Activated naive CD8-positive, alpha-beta T cell treated with anti-CD3 and anti-CD28 coated beads, Interleukin-2, amount 50 U/mL, for 24 hours (primary cell): ENCODE measurements at places on chromosomes 2 and 18.
A peak's percentile ranks its signal among the peaks of the same experiment; 100 is the strongest.

- no peak for DNase-seq
Measured at GRCh38 chr18:43563780-43564179, 286.5 kb upstream of the SYT4 start.

GRCh38 chr18:26190506-26190905 lies 35.7 kb upstream of the TAF4B start:
- DNase-seq = peak; percentile 22

- DNase-seq = peak; percentile 6
Measured at GRCh38 chr2:74333175-74333574, 10.0 kb downstream of the SLC4A5 start.

GRCh38 chr2:143140864-143141661 lies 11.8 kb downstream of the ARHGAP15 start:
- no peak for DNase-seq

DNA sequence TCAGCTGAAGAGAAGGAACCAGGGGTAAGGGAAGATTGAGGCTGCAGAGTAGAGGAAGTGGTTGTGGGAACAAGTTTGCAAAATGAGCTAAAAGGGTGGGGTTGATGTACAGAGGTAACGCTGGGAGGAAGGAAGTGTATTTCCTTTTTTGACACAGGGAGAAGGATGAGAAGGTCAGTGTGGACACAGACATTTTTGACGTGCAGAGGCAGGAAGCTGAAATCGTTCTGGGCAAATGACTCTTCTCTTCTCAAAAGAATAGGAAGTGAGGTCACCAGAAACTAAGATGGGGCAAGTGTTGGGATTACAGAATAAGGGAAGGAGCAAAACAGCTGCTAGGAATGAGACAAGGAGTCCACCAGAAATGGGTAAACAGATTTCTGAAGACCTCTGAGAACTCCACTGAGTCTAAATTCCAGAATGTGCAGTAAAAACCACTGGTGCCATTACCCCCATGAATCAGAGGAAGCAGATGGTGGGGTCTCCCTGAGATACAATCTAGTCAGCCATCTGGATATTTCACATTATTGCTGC lies 20.0 kb upstream of the RNF149 start:
- DNase-seq = no peak

- DNase-seq = no peak
Measured at GRCh38 chr2:200356857-200357384, 50.4 kb downstream of the SPATS2L start.

DNA sequence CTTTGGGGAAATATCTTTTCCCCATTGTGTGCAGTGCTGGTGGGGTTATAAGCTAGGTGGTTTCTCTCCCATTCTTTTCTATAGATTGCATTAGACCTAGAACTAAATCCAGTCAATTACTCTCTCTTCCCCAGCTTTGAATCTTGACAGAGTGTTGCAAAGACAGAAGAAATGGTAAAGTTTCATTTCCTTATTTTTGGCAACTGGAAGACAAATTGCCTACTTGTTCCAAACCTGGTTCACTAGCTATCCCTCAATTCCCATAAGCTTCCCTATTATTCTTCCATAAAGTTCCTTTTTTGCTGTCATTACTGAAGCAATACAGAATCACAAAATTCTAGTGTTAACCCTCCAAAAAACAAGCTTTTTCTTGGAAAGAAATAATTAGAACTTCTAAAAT lies 94.0 kb upstream of the ITGA4 start:
- no peak for DNase-seq

DNA sequence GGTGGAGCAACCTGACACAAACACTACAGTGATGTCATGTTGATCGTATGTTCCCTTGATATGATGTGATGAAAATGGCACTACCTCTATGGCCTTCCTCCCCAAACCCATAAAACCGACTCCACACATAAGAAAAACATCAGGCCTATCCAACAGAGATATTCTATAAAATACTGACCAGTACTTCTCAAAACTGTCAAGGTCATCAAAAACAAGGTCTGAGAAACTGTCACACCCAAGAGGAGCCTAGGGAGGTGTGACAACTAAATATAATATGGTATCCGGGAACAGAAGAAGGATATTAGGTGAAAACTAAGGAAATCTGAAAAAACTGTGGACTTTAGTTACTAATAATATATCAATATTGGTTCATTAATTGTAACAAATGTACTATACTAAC lies 85.9 kb upstream of the FZD5 start:
- no peak for DNase-seq
